Left renal pelvis (tissue), 4 donors: ENCODE measurements at places on chromosomes 7 and 10. TPM values are rescaled to one million over a fixed set of nuclear protein-coding genes. Genes with fewer than 3 reads are reported as not detected.

DNA sequence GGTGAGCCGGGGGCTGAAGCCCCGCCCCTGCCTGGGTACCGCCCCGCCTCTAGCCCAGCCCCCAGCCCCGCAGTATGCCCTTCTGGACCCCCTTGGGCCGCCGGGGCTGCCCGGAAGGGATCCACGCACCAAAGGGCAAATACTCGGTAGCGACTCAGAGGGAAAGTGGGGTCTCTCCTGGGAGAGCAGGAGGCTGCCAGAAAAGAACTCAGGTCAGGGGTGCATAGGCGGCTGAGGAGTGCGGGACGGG lies 796 bp downstream of the FBXL15 start:
- DNase-seq = no peak

DNA sequence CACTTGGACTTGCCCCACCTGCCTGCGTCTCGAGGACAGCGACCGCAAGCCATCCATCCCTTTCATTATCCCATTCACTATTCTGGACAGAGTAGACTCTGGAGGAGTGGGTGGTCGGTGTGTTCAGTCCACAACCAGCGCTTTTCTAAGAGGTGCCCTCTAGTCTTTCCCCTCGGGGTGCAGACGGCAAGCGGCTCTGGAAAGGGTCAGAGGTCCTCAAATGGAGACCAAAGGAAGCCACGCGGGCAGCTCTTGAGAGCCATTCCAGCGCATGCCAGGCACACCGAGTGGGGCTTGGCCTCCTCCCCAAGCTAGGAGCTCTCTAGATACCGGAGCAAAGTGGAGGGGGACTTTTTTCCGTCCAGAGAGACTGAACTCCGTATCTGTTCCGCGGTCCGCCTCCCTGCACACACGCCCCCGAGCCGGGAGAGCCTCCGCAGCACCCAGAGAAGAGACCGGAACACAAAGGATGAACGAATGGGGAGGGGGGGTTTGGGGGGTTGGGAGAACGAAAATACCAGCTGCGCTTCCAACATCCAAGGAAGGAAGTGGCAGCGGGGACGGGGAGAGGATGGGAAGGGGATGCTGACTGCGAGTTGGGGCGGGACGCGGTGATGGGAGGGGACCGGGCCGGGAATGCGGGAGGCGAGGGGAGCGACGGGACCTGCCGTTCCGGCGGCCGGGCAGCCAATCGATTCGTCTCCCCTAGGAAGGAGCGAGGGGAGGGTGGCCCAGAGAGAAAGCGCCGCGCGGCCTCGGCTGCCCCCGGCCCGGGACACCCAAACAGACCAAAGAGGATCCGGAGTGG lies 515 bp downstream of the GSDME start:
- peak; percentile 20 for DNase-seq

GRCh38 chr10:111482621-111483216 lies 405.9 kb downstream of the ADRA2A start:
- no peak for DNase-seq

- DNase-seq = no peak
These were observed 78.1 kb upstream of the TBX20 start for GRCh38 chr7:35331730-35332678.

- no peak for DNase-seq
These were observed 552.1 kb downstream of the PARD3 start for GRCh38 chr10:34262985-34263384.

DNA sequence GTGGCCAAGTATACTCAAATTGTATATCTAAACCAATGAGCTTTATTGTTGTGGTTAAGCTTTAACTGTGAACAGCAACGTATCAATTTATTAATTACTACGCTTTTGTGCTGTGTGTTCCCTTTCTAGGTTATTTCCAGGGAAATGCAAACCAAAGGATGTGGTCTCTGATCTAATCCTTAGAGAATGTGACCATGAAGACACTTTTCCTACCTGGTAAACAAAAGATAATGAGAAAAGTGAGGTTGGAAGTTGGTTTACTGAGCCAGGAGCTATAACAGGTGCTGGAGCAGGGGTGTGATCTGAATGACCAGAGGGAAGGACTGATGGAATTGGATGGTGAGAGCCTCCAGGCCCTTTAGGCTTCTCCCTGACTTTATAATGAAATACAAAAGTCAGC lies 25.4 kb upstream of the CALU start:
- DNase-seq = no peak

GRCh38 chr10:51010977-51011376 lies 63.3 kb upstream of the PRKG1 start:
- no peak for DNase-seq

DNA sequence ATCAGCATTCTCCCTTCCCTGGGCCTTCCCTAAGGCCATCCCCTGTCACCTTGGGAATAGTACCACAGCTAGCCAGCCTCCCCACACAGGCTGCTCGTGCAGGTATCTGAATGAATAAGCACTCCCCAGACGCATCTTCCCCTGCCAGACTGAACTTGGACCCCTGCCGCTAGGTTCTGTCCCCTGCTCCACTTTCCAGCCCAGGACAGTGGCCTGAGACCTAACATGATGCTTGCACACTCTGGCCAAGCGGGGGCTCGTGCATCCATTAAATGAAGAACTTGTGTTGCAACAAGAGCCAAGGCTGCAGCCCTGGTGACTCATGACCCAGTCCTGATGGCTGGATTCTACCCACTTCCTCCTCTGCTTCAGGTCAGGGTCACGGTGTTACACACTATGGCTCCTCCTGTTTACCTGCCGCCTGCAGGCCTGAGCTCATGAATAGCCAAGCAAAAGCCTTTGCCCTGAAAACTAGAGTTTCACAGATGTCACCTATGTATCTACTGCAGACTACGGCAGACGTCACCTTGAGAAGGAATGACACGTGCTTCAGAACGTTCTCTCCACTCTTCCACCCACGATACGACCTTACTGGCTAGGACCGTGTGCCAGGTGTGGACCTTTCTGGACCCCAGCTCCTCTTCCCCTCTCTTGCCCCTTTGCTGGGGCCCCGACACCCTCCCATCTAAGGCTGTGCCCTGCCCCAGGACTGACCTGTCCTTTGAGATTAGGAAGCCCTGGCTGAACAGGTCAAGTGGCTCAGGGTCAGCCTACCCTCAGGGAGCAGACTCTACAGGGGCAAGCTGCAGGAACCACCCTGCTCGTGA lies 6.5 kb downstream of the ASB13 start:
- no peak for DNase-seq

DNA sequence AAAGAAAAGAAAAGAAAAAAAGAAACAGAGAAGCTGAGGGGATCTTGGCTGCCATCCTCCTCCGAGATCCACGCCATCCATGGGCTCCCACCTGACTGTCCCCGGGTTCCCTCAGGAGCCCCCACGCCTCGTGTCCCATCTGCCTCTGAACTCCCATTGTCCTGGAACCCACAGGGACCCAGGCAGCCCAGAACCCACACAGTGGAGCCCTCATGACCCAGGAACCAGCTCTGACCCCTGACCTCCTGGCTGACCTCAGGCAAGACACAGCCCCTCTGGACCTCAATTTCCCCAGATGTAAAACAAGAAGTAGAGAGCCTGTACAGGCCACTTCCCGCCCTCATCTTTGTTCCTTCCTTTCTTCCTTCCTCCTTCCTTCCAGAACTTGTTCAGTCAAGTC lies 40.4 kb downstream of the RASGEF1A start:
- no peak for DNase-seq

DNA sequence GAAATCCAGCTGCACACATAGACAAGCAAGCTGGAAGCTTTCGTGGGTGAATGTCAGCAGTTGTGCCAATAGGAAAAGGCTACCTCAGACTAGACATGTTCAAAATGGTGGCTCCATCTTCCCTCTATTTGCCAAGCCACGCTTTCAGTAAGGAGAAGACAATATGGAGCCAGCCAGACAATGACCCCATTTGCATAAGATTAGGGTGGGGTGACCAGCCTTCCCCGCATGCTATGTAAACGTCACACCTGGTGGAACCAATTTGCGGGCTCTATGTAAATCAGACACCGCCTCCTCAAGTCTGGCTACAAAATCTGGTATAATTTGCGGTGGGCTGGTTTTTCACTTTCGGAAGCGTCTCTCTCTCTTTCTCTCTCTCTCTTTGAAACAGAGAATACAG lies 297.4 kb upstream of the PCDH15 start:
- no peak for DNase-seq

DNA sequence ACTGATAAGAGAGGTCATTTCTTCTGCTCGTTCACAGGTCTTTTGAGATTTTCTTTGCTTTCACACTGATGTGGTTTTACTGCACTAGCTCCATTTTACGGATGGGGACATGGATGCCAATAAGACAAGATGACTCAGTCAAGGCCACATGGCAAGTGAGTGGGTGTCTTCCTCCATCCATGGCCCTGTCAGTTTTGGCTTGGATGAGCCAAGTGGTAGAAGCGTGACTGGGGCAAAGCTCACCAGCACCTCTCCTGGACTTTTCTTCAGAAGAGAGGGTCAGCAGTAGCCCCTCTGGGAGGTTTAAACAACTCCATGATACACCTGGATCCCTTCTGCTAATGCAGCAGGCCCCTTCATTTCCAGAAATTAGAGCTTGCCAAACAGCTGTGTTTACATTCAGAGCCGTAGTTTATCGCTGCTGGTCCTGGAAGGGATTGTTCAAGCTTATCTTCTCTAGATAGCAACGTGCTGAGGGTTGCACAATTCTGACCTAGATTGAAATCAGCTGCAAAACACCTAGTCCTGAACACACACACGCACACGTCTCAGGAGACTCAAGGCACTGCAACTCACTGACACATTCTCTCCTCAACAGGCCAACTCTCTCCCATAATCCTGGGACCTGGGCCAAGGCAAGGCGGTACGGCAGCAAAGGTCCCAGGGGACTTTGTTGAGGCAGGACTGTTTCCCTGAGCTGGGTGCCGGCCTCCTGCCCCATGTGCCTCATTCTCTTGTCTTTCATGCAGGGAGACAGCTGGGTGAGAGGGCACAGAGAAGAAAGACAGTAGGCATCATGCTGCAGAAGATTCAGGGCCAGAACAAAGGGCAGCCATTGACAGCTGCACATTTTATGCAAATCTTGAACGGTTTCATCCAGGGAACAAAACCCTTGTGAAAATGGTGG lies 14.2 kb upstream of the PDCD4 start:
- no peak for DNase-seq

DNA sequence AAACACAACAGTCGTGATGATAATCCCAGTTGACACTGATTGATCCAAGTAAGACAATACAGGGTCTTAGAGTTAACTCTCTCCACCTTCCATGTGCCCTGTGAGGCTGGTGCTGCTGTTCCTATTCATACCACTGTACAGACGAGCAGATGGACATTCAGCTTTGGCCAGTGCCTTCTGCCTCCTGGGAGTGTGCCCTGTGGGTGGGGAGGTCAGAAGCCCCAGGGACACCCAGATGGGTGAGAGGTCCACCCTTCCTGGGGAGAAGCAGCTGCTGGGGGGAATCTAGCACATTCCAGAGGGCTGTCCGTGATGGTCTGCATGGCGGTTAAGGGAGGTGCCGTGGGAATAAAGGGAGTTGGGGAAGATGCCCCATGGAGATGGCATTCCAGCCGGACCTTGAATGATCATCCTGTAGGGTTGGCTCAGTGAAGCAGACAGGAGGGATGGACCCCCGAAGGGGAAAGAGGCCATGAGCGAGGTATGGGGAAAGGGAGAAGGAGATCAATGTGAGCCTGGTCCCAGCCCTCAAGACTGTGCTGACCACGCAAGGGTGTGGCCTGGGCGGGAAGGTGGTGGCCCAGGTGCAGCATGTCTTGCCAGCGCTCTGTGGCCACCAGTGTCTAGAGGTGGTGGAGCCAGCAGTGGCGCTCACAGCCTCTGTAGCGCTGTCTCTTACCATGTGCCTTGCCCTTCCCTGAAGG lies 74.0 kb downstream of the ADCY1 start:
- DNase-seq = no peak

- DNase-seq = no peak
These were observed 179.3 kb downstream of the NPSR1 start for GRCh38 chr7:34837316-34837715.

DNA sequence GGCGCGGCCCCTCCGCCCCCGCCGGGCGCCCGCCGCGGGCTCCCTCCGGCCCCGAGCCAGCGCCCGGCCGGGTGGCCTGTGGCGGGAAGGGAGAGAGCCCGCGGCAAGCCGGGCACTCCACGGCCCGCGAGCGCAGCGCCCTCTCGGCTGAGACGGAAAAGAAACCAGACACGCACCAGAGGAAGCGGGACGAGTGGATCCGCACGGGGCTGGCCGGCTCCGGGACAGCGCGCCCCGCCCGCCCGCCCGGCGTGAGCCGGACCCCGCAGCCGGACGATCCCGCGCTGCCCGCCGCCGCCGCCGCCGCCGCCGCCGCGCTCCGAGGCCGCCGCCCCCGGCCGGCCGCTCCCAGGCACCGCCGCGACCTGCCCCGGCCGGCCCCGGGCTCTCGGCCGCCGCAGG lies 300 bp downstream of the ARHGAP21 start:
- DNase-seq = no peak

GRCh38 chr7:68900096-68900495 lies 698.2 kb upstream of the AUTS2 start:
- DNase-seq = no peak

DNA sequence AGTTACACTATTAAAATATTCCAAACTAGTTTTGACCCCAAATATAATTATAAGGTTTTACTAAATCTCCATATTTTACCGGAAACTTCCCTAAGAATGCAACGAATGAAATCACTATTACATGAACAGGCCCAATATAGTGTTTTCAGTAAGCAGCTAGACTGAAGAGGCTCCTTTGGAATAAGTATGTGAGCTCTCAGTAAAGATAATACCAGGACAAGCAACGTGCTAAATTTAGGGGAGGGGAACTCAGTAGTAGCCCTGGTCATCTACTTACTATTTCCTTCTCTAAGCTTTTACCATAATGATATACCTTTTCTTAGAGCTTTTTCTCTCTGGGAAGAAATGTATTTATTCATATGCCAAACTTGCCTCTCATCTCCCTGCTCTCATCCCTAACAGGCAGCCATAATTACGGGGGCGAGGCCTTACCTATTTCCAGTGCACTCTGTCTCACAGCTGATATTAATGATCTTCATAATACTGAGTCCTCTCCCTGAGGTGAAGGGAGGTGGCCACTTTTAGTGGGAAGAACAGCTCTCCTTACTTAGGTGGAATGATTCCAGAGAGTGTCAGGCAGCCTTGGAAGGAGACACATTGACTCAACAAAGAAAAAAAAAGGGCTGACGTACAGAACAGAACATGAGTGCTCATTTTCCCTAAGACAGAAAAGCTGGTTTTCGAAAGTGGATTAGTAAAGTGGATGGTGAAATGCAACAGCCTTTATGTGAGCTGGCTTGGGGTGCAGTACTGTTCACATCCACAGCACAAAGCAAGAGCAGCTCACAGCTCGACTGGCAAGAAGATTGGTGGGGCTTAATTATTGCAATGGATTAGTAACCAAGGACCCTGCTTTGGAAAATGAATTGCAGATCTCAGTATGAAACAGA lies 165.4 kb downstream of the GLI3 start:
- DNase-seq = no peak

Gene SLC16A9
- 32.7 TPM for polyA plus RNA-seq

Gene ABCB4
- polyA plus RNA-seq = 2.1 TPM

Gene PYROXD2
- polyA plus RNA-seq = 17.7 TPM

Gene FAM25G
- polyA plus RNA-seq = not detected

Gene NEUROG3
- polyA plus RNA-seq = not detected

Gene LAMB4
- 2.8 TPM for polyA plus RNA-seq

Gene IFIT1B
- not detected for polyA plus RNA-seq

Gene SPDYE3
- 8.9 TPM for polyA plus RNA-seq

Gene ZNF282
- 26.1 TPM for polyA plus RNA-seq

Gene GNAI1
- polyA plus RNA-seq = 97.4 TPM
